ENCODE measurements at places on chromosomes 7 and 10.

- no peak for DNase-seq
These were observed 534 bp downstream of the FZD9 start for GRCh38 chr7:73433924-73434700.

DNA sequence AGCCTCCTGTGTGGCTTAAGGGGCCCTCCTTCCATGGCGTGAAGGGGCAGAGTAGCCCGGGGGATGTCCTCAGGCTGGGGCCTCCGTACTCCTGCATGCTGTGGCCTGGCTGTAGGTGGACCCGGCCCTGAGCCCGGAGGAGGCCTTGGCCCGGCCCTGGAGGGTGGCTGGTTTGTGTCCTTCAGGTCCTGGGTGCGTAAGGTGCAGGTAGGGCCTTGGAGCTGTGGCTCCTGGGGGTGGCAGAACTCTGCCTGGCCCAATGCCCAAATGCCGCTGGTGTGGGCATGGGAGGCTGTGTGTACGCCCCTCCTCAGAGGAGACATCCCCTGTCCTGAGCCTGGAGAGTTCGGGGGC lies 26.9 kb upstream of the AMZ1 start:
- DNase-seq: no peak

DNA sequence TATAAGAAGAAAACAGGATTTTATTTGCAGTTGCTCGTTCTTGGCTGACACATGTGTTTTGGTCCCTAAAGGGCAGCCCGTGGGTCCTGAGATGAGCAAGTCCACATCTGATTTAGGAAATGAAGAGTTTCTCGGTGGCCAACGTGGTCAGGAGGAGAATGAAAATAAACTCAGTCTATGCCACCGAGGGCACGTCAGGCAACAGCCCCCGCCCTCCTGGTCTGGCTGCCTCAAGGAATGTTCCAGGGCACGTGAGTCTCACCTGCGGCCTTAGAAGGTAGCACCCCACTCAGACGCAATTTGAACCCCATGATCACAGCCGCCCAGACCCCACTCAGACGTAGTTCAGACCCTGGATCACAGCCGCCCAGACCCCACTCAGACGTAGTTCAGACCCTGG lies 197.2 kb downstream of the ADARB2 start:
- no peak for DNase-seq

DNA sequence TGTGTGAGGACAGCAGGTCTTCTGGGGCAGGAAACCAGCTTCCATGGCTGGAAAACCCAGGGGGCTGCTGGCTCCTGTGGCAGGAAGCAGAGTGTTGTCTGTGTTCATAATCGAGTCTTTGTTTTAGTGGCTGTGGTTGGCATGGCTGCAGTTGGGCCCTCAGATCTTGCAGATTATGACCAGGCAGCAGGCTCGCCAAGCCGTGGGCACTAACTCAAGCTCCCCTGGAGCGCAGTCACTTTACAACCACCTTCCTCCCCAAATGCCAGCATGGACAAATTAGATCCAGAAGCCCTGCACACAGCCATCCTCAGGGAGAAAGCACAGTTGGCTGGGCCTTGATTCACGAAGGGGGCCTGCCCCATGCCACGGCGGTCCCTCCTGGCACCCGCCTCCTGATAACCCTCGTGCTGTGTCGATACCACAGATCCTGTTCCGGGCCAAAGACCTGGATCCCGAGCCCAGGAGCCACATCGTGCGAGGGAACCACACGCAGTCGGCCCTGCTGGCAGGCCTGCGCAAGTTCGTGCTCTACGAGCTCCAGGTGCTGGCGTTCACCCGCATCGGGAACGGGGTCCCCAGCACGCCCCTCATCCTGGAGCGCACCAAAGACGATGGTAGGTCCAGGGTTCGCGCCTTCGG lies 552.5 kb upstream of the FOXK1 start:
- DNase-seq: no peak

Data from left renal pelvis (tissue), 4 donors.